ENCODE measurements at places on chromosomes 1 and 21.

DNA sequence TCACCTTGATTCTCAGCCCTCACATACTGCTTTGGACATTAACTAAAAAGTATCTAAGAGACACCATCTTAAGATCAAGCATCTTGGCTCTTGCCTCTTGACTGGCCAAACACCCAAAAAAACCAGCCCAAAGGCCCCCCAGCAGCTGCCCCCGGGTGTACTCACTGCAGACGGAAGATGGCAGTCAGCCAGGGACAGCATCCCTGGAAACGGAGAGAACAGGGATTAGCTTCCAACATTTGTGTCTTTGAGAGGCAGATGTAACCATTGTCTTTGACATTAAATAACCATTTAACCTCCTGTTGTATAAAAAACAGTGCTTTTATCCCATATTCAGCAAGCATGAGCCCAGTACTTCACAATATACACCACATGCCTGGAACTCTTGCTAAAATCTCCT is 11.3 kb downstream of the TMEM63A start:
- no peak for DNase-seq

DNA sequence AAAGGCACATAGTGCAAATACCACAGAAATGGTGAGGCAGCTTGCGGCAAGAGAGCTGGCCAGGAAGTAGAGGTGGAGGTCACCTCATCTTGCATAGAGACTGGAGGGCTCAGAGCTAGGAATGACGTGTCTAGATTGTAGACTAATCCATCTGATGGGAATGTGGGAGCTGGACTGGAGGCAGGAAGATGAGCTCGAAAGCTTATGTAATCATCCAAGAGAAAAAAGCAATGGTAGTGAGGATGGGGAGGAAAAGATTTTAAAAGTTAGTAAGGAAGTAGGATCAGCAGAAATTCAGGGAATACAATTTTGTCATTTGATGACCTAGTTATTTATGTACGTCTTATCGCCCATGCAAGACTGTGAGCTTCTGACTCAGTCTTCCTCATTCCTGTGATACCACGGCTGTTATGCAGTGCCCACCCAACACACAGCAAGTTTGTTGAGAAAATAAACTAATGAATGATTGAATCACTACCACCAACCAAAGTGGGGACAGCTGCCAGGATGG is 123.9 kb downstream of the RRAGC start:
- no peak for DNase-seq

DNA sequence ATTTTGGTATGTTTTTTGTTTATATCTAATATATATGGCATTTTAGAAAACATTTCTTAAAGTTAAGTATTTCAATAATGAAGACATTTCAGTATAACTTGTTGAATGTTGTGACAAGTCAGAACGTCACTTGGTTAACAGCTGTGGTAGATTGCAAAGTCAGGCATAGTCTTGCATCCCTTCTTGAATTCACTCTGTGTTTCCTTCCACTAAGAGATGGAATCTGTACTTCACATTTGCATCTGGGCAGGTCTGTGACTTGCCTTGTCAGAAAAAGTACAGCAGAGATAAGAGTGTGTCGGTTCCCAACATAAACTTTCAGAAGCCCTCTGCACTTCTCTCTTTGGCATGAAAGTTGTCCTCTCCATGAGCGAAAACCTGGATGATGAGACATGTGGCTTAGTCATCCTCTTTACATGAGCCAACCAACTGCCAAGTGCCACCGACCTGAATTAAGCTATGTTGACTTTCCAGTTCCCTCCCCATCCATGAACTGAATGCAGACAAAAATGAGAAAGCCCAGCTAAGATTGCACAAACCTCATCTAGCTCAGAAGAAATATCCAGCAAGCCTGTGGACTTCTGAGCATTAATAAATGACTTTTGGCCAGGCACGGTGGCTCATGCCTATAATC is 1730.2 kb downstream of the MRPL39 start:
- no peak for DNase-seq

- DNase-seq = no peak
These were observed 25.3 kb upstream of the TRAPPC10 start for GRCh38 chr21:43986544-43987451.

- DNase-seq = no peak
These were observed 44.7 kb downstream of the CDC42BPA start for GRCh38 chr1:227273557-227273956.

Data from activated naive CD4-positive, alpha-beta T cell (primary cell).